ENCODE measurements at places on chromosomes 2 and 18.

- DNase-seq: no peak
Observed at GRCh38 chr2:12120281-12121150, 374.1 kb downstream of the LPIN1 start.

- no peak for DNase-seq
Observed at GRCh38 chr18:59468821-59469220, 109.8 kb upstream of the LMAN1 start.

DNA sequence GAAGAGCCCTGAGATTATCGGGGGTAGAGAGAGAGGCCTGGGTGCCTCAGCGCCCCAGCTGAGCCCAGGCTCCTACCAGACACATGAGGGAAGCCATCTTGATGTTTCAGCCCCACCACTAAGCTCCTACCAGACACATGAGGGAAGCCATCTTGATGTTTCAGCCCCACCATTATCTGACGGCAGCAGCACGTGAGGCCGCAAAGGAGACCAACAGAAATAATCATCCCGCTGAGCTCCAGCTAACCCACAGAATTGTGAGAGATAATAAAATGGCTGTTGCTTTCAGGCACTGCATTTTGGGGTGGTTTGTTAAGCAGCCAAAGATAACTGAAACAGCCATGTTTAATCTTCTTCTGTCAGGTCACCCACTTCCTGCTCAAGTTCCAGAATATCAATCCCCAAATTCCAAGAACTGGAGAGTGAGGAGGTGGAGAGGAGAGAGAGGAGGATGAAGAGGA, 29.3 kb upstream of the SOS1 start:
- no peak for DNase-seq

GRCh38 chr2:127735044-127735443, 33.7 kb downstream of the SFT2D3 start:
- no peak for DNase-seq

GRCh38 chr2:225282858-225283710, 116.4 kb upstream of the NYAP2 start:
- no peak for DNase-seq

GRCh38 chr18:3184275-3184963, 35.3 kb downstream of the MYOM1 start:
- no peak for DNase-seq

Measured in anterior cingulate cortex (tissue), 58 donors.